ENCODE measurements at places on chromosomes 7 and 10. TPM values are rescaled to one million over a fixed set of nuclear protein-coding genes. Genes with fewer than 3 reads are reported as not detected.
A peak's percentile ranks its signal among the peaks of the same experiment; 100 is the strongest.

GRCh38 chr7:154817224-154817896 lies 185.6 kb downstream of the PAXIP1 start:
- no peak for DNase-seq

Gene INSYN2A
- 0.28 TPM for total RNA-seq

GRCh38 chr7:148275359-148275890 lies 315.1 kb upstream of the C7orf33 start:
- no peak for DNase-seq

GRCh38 chr10:106278383-106278782 lies 886.1 kb downstream of the SORCS1 start:
- no peak for DNase-seq

DNA sequence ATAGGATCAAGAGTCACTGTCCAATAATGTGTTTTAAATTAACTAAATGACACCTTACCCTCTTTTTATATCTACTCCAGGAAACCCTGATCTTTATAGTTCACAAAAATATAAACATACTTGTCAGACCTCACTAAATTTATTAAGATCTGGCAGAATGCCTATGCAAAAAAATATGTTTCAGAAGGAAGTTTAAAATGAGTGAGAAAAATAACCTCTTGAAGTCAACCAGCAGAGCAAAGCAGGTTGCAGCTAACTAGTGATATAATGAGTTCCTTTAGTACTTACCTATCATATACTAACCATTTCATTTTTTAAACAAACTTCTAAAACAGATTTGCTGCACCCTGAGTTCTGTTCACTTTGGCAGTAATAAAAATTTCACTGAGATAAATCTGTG lies 14.0 kb upstream of the HGF start:
- peak; percentile 7 for DNase-seq

DNA sequence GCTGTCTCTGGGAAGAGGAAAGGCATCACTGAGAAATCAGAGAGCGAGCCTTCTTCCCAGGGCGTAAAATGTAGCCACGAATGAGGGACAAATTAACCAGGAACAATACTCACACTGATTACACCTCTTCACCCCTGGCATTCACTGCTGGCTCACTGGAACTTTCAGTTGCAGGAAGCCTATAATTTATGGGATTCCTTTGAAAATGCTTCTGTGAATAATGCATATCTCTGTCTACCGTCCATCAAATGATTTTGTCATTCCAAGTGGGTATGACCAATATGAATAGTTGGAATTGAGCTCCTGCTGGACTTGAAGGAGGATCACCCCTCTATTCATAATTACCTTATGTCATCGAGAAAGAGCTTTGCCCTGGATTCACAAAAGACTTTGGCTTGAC lies 360.3 kb upstream of the FZD8 start:
- no peak for DNase-seq

Gene AGBL3
- 7.6 TPM for total RNA-seq

Gene RSBN1L
- 18.0 TPM for total RNA-seq

GRCh38 chr10:80646366-80646765 lies 108.7 kb downstream of the SH2D4B start:
- peak; percentile 80 for DNase-seq

DNA sequence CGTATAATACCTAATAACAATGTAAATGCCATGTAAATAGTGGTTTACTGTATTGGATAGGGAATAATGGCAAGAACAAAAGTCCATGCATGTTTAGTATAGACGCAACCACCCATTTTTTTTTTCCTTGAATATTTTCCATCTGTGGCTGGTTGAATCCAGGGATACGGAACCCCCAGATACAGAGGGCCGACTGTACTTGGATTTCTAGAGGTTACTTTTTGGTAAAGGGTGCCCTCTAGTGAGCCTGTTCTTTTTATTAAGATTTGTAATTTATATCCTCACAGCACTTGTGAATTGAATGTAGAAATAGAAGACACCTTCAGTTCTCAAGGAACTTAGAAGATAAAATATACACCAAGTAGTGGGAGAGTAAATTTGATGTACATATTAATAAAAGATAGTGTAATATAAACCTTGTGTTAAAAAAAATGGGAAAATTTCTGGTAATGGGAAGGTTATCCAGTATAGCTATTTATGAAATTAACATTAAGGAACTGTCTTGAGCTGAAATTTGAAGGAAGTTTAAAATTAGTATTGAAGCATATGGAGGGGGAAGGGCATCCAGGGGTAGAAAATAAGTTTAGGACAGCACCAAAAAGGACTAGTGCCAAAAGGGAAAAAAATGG lies 32.0 kb downstream of the EXOC6 start:
- no peak for DNase-seq

DNA sequence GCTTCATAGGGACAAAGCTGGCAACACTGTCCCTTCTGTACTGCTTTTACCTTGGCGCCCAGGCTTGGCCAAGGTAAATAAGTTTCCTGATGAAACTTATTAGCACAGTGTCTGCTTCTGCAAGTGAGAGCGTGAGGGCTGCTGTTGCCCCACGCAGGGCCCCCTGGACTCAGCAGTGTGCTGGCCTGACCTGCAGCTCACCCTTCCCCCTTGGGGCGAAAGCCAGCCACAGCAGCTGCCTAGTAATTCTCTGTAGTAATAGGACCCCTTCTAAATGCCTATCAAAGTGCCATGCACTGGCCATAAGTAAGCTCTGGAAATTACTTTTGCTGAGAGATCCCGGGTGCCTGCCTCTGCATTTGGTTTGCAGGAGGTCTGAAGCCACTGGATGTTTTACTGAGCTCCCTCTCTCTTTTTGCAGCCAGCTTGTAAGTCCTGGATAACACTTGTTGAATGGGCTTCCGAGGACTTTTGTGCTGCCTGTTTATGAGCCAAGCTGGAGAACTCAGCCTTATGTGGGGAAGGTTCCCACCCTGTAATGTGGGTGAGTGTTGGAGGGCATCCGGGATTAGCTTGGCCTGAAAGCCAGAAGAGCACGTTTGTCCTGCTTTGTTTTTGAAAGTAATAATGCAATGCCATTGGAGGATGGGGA lies 293.9 kb downstream of the C7orf25 start:
- DNase-seq: peak; percentile 57

- no peak for DNase-seq
Observed at GRCh38 chr10:3655528-3655927, 129.5 kb downstream of the KLF6 start.

GRCh38 chr7:18890885-18891621 lies 226.4 kb downstream of the TWIST1 start:
- DNase-seq: peak; percentile 34

Gene AKR1C8
- 0.66 TPM for total RNA-seq

DNA sequence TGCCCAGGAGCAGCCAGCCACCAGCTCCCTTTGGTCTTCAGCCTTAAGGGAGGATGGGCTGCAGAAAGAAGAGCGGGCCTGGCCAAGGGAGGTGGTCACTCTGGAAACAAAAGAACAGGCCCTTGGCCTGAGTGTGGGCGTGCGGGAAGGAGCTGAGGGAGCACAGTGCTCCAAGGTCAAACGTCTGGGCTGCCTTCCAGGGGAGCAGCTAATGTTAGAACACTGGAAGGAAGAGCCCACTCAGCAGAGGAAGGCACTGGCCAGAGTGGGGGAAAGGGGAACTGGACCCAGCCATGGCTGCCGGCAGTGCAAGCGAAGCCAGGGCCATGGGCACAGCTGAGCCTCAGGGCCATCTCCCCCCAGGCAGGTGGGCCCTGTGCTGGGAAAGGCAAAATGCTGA lies 42.7 kb downstream of the FAM53B start:
- peak; percentile 73 for DNase-seq

GRCh38 chr10:49280001-49280408 lies 19.0 kb upstream of the C10orf71 start:
- no peak for DNase-seq

DNA sequence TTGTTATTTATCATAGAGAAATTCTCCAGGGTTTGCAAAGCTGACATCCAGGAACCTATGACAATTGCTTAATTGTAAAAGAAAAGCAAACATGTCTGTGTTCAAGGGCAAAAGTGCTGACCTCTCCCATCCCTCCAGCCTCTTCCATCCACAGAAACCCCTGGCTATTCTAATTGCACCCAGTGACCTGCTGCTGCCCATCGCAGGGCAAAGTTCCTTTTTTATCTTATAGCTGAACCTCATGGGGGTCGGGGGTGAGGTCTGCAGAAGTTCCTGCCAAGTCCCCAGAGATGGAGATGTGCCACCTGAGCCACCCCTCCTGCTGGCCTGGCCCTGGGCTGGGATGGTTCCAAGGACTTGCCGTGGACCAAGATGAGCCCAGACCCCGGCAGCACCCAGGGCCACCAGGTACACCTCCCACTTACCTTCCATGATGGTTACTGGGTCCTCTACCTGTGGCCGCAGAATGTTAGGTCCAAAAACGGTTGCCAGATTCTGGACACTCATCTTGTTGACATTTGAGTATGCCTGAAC lies 146.5 kb downstream of the MAPK8 start:
- no peak for DNase-seq

DNA sequence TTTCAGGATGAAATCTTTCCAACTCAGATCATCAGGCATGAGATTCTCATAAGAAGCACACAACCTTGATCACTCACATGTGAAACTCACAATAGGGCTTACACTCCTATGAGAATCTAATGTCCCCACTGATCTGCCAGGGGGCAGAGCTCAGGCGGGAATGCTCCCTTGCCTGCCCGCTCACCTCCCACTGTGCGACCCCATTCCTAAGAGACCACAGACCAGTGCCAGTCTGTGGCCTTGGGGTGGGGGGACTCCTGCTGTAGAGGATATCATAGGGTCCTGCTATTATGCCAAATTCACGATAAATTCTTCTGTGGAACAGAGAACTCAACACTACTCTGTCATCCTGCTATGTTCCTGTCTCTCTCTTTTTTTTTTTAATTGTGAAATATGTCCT lies 5.2 kb upstream of the RASGEF1A start:
- DNase-seq: no peak

Gene IL6
- total RNA-seq: 1.6 TPM

Gene FGFBP3
- 2.7 TPM for total RNA-seq

DNA sequence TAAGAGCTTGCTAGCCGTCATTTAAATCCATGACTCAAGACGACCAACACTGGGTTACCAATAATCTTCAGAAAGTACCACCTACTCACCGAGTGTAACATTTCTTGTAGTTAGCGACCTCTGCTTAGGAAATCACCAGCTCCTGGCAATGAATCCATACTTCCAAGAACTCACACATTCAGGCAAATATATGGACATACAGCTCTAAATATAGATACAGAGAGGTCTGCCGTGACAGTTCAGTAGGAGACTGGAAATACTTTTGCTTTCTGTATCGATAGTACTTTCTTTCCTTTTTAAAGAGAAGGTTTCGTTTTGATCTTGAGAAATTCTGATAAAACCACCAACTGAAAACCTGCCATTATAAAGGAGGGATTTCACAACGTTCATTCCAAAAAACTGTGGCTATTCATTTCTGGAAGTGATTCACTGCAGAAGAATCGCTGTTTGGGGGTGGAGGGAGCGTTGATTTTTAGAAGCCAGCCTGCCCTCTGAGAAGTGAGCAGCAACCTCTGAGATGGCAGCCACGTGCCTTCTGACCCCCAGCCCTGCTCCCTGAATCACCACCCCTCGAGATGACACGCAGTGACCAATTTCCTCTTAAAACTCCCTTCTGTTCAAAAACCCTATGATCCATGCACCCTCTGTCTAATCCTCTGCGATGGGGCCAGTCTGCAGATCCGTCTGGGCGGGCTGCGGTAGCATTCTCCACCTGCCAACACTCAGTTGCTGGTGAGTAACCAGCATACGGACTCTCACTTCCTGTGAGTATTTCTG lies 179.0 kb upstream of the KLF14 start:
- DNase-seq: no peak

Gene PRSS1
- not detected for total RNA-seq

- no peak for DNase-seq
Observed at GRCh38 chr10:51308116-51308515, 233.8 kb downstream of the PRKG1 start.

Gene TUBAL3
- 0.44 TPM for total RNA-seq

GRCh38 chr10:3427950-3428354 lies 255.4 kb upstream of the PITRM1 start:
- no peak for DNase-seq

Gene TMEM178B
- total RNA-seq: 20.0 TPM

DNA sequence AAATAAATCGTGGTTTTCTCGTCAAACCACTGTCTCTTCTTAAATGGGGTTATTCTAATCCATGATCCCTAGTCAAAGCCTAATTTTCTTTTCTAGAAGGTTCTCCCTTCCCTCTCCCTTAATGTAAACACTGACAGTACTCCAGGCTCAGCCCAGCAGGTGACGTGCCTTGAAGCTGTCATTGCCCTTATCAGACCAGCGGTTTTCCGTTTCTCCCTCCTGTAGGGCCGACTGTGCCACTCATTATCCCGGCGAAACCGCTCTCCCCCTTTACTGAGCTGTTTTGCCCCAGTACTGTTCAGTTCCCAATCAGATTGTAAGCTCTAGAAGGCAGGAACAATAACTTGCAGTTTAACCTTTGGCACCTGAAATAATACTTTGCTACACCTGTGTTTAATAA lies 153.5 kb upstream of the RHEB start:
- no peak for DNase-seq

Measured in kidney (tissue), 22 donors.